ENCODE measurements at places on chromosomes 6 and 20. TPM values are rescaled to one million over a fixed set of nuclear protein-coding genes. Genes with fewer than 3 reads are reported as not detected.

GRCh38 chr6:119466226-119466625, 116.7 kb upstream of the MAN1A1 start:
- no peak for DNase-seq

- no peak for DNase-seq
These were observed 64.0 kb downstream of the CAP2 start for GRCh38 chr6:17457405-17457804.

GRCh38 chr6:125910527-125910926, 46.0 kb upstream of the HINT3 start:
- DNase-seq, result no peak

DNA sequence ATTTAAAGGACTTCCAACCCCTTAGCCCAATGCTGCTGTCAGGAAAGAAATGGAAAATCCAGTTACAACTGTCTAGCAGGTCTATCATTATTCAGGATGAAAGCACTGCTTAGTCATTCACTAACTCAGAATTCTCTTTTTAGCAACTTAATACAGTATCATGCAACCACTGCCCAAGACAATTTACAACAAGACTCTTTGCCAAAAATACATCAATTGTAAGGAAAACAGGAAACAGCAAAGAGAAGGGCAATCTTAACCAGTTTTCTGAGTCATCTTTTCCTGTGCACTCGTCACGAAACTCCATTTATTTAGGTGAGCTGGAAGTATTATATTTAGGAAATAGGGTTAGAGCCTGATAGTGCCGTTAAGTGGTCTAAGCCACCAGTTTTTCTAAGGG, 1197.7 kb upstream of the CITED2 start:
- DNase-seq, result no peak

DNA sequence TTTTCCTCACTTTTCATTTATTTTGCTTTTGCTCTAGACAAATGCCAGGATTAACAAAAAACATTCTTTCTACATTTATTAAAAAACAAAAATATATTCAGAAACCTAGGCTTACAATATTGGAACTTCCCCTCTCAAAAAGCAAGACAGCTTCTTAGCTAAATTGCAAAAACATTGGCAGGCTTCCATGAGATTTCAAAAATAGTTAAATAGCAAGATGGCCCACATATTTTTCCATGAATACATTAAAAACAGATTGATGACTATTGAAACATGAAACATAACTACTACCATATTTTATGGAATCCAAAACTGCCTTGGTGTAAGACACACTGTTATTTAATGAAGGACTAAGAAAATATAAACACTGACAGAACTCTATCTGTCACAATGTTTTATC, 92.0 kb downstream of the LY86 start:
- no peak for DNase-seq

DNA sequence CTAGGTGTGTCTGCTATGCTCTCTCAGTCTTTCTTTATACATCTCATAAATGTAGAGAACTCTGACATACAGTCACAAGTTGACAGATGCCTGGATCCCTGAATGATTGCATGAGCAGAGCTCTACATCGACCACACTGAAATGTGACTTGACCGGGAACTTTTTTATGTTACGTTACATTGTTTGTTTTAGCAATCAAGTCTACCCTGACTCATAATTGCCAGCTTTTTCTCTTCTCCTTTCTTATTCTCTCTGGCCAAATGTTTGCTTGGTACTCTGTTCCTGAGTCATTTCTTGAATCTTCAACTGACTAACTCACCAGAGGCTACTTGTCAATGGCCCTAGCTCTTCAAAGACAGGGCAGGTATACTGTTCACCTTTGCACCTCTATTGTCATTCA, 213.6 kb upstream of the DTNBP1 start:
- DNase-seq, result no peak

DNA sequence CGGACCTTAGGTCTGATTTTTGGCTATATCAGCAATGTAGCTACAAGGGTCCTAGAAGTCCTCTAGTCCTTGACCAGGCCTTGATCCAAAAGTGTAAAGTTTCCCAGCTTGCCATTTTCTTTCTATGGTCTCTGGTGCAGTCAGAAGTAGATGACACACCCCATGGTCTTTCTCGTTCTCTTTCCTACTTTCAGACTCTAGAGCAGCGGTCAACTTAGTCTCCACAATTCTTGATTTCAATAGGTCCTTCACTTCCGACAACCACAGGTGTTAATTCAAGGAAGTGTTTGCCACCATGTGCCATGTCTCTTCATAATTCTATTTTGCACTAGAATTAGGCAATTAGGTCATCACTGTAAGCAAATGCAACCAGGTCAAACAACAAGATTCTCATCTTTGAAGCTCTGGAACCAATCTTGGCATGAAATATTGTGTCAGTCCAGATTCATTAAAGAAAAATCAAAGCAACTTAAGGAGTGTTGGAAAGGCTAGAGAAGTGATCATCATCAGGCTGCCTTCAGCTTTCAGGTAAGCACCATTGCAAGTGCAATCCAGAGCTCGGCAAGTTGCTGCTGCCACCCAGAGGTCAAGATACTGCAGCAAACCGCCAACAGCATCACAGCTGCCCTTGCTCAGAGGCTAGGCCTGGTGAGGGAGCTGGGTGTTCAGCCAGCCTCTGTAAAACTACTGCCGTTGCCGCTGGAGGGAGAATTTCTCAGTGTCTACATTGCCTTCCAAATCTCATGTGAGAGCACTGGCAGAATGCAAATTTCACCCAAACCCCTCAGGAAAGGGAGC, 5.6 kb upstream of the SYNE1 start:
- DNase-seq, result peak; percentile 72

DNA sequence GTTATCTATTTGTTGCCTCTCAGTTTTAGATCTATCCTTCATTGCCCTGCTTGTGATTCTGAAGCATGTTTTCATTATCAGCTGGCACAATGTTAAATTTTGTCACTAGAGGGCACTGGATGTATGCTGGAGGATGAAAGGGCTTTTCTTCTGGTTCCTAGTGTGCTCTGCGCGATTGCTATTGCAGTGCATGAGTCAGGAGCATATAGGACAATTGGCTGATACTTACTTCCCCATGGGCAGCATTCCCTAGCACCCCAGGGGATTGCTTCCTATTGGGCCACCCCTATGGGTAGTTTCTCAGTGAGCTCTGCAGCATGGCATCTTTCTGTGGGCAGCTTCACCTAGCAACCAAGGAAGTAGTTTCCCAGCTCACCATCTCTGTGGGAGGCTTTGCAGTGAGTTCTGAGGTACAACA, 280.3 kb upstream of the SYNCRIP start:
- no peak for DNase-seq

DNA sequence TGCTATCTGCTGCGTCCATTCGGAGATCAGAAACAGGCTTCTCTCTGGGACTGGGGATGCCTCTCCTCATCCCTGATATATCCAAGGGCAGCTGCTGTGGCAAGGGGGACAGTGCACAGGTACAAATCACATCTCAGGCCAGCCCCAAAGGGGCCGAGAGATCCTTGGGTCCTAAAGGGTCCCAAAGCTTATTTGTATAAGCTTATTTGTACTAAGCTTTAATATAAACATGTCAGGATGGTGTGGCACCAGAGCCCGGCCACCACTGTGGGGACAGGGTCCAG, 45.3 kb downstream of the FGD2 start:
- no peak for DNase-seq

GRCh38 chr20:12875510-12875909, 133.3 kb upstream of the SPTLC3 start:
- no peak for DNase-seq

GRCh38 chr6:101398716-101399615, 5.5 kb downstream of the GRIK2 start:
- no peak for DNase-seq

DNA sequence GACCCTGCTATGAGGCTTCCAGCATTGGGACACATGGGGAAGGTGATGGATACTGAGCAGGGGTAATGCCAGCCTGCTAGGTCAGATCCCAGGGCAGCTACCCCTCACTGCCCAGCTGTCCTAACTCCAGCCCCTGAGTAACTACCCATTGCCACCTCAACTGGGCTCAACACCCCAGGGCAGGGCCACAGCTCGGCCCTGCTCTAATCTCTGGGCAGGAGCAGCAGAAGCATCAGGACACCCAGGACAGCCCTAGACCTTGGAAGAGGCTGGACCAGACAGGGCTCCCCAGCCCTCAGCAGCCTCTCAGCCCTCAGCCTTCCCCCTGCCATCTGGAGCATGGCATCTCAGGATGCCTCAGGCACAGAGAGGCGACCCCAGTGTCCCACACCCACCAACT, 67.4 kb upstream of the TOP1 start:
- no peak for DNase-seq

GRCh38 chr6:21678990-21679389, 85.4 kb downstream of the SOX4 start:
- DNase-seq, result no peak

DNA sequence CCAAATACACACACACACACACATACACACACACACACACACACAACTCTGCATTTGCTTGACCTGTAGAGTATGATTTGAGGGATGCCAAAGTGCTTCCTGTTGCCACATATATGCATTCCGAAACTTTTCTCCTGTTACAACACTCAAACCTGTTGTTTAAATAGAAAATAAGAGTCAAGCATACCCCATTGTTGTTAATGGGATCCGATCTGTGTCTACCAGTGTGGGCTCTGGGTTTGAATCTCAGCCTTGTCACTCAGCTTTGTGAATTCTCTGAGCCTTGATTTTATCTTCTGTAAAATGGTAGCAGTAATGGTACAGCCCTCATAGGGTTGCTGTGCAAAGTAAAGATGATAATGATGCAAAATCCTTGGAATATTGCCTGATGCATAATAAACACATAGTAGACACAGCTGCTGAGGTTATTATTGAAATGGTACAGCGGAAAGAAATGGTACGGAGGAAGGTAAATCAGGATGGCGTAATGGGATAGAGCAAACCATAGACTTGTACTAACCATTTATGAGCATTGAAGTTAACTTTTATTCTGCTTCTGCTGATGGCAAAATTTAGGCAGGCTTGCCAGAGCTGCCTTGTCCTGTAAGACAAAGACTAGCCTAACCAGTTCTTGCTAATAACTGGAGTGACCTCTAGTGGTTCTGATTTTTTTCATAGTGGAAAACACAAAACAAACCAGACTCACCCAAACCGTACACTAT, 113.5 kb upstream of the PHACTR1 start:
- no peak for DNase-seq

FOXF2 gene
- not detected for total RNA-seq

RNF182 gene
- 0.83 TPM for total RNA-seq

CRYBG1 gene
- 1.6 TPM for total RNA-seq

RGS17 gene
- total RNA-seq, result 0.28 TPM

Data from right atrium auricular region (tissue), 2 donors.